ENCODE measurements at places on chromosomes 7 and 10.

GRCh38 chr10:89438525-89438924 is 24.2 kb downstream of the IFIT5 start:
- no peak for DNase-seq

DNA sequence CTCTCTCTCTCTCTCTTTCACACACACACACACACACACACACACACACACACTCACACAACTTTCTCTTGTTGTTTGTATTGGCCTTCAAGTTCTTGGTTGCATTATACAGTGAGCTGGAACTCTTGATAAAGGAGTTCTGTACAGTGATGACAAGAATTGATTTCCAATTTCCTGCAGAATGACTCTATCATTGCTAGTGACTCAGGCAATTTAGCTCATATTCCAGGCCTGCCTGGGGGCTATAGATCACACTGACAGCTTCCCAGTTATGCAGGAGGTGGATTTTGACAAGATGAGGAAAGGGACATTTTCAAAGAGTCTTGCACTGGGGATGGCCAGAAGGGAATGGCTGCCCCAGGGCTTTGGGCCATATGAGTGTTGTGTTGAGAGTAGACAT is 508.8 kb downstream of the TYW1 start:
- DNase-seq = no peak

DNA sequence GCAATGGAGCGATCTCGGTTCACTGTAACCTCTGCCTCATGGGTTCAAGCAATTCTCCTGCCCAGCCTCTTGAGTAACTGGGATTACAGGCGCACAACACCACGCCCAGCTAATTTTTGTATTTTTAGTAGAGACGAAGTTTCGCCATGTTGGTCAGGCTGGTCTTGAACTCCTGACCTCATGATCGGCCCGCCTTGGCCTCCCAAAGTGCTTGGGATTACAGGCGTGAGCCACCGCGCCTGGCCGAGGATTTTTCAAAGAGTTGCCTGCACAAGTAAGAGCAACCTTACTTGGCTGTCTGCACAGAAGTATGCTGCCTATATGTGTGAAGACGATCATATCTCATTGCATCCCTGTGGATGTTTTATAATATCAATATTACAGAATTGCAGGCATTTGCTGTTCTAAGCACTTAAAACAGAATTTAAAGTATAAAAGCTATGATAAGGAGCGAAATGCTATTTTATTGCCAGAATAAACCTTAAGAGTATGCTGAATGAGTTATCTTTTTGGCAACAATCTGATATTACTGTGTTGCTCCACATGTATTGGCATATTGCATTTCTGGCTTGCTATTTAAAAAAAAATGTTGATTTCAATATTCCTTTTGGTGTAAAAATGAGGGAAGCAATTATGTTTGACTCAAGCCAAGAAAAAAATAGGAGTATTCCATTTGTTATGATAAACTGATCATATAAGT is 379.4 kb upstream of the SEMA3D start:
- no peak for DNase-seq

GRCh38 chr10:48839809-48840679 is 99.6 kb downstream of the LRRC18 start:
- DNase-seq = no peak

- peak; percentile 47 for DNase-seq
Measured at GRCh38 chr7:25952261-25953057, 199.5 kb upstream of the NFE2L3 start.

DNA sequence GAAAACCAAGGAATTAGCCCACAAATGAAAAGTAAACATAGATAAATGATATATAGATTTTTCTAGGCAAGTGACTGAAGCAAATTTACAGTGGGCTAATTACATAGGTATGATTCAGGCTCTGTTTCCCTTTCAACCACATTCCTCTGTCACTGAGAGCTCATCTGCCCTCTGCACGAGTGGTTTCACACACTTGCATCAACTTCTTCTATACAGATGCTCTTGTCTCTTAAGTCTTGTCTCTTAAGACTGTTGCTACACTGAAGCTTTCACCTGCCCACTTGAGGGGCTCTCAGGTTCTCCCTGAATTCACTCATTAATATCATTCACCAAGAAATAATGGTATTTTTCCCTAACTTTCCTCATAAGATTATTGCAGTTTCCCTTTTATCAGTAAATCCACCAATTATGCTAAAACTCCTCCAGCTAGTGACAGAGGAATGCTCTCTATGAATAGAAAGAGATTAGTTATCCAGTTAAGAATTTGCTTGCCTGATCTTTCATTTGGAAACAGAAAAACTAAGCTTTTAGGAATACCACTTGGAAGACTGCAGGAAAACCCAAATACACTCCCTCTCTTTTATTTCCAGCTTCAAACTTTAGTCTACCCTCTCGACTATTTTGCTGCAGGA is 95.7 kb downstream of the ELAPOR2 start:
- DNase-seq = no peak

- DNase-seq = no peak
Measured at GRCh38 chr7:23117841-23118240, 12.3 kb downstream of the KLHL7 start.

DNA sequence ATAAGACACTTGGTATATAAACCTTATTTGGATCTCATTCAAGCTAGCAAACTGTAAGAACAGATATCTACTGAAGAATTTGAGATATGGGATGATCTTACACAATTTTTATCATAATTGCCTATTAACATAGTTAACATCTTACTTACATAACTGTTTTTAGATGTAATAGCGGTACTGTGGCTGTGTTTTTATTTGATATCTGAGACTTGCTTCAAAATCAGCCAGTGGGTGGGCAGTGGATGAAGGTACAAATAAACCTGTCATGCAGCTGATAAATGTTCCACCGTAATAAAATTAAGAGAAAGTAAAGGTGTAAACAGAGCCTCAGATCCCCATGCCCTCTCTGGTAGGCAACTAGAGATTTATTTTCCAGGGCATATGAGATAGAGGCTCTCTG is 28.4 kb upstream of the PTPRN2 start:
- no peak for DNase-seq

DNA sequence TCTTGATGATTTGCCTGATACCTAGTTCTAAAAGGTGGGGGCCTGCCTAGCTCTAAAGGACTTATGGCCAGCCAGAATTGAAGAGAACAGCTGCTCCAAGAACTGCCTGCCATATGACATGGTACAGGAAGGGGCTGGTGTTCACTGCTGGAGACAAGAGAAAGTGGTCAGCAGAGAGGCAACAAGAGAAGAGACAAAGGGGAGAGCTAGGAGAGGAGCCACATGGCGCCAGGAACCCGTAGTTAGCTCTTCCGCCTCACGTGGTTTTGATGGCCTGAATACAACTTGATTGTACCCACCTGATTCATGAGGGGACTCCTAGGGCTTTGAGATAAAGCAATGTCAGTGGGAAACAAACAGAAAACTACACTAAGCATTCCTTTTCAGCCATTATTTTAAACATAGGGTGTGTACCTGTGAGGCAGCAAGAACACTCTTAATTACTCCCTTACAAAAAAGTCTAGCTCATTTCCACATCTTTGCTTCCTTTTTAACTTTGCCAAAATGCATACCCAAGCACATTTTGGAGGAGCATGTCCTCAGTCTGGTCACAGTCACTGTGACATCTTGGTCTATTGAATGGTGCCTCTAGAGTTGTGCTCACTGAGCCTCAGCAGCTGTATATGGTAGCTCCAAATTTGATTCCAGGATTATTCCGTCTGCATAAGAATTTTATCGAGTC is 71.6 kb downstream of the CCDC71L start:
- no peak for DNase-seq

DNA sequence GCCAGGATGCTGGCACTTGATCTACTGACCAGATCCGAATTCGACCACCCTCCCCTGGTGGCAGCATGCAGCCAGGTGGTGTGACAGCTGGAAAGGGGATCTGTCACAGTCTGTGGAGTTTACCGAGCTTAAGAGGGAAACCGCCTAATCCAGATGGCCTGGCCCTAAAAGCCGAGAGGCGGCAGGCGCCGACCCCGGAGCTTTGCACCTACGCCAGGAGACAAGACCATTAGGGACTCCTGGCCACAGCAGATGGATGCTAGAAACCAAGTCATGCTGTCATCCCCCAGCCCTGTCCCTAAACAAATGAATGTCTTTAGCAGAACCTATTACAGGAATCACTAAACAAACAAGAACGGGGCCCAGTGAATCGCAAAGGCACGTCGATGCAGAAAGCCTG is 27.7 kb downstream of the RCC1L start:
- no peak for DNase-seq

GRCh38 chr10:5416981-5417380 is 4.6 kb downstream of the NET1 start:
- no peak for DNase-seq

DNA sequence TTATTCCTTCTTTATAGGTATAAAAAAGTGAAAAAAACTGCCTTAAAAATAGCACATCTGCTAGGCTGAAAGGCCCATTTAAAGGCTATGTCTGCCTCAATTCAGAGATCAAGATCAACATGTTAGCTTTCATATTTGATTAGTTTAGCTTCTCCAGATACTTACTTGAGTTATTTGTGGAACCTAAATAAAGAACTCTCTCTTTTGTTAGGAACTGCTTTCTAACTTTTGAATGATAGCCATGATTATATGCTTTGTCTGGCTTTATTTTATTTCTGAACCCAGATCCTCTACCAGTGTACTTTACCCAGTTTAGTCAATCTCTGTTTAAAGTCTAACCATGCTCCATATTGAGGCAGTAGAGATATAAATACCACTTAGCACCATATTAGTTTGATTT is 515.5 kb upstream of the SEMA3D start:
- no peak for DNase-seq

- DNase-seq = peak; percentile 67
Measured at GRCh38 chr7:26090927-26091519, 61.0 kb upstream of the NFE2L3 start.

DNA sequence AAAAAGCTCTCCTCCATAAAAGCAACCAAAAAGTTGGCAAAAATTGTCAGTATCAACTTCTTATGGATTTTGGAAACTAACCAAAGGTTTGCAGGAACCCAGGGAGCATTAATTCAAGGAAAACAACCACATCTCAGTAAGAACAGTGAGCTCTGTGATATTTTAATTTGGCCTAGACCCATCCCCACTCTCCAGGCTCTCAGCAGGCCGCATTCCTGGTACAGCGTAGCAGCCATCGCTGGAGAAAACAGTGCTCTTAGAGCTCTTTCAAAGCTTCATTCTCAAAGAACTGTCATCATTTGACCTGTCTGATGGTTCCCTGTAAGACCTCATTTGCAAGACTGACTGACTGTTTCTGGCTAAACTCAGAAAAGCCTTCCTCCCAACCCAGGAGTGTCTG is 81.9 kb downstream of the NUDCD3 start:
- DNase-seq = no peak

- peak; percentile 44 for DNase-seq
Measured at GRCh38 chr7:150448789-150449147, 1.7 kb upstream of the GIMAP8 start.

GRCh38 chr7:106717254-106717954 is 56.4 kb upstream of the CCDC71L start:
- no peak for DNase-seq

DNA sequence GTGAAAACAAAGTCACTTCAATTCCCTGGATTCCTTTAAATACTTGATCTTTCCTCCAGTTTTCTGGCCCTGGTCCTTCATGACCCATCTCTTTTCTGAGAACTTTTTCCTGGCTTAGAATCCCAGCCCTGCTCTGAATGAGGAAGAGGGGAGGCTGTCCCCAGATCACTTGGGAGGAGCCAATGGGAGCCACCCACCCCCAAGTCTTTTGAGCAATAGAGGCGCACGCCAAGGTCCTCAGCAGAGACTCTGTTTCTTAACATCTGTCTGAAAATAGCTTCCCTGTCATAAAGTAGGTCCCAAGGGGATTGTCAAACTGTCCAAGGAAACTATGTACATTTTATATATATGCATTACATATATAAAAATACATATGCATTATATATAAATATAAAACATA is 126.8 kb downstream of the ADRA2A start:
- DNase-seq = no peak

All from NCI-H526 treated with DMSO at 0.1 percent for 48 hours (cell line).